Stimulated activated CD8-positive, alpha-beta memory T cell treated with anti-CD3 and anti-CD28 coated beads, Interleukin-7, amount 100 ng/mL, for 24 hours (primary cell): ENCODE measurements at places on chromosomes 11 and 22.

DNA sequence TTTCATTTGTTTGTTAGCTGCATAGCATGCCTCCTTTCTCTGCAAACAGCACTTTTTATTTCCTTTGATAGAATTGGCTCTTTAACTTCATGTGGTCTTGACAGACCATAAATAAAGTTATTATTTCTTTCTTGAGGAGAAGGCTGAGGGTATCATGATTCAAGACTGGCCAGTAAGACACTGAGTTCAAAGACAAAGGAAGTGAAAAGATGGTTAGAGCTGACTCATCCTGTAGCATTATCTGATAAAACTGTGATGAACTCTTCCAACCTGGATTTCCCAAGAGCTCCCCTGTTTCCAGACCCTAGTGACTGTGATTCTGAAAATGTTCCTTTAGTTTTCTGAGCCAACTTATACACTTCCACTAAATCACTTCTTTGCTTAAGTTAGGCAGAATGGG lies 179.3 kb upstream of the FAT3 start:
- no peak for DNase-seq

DNA sequence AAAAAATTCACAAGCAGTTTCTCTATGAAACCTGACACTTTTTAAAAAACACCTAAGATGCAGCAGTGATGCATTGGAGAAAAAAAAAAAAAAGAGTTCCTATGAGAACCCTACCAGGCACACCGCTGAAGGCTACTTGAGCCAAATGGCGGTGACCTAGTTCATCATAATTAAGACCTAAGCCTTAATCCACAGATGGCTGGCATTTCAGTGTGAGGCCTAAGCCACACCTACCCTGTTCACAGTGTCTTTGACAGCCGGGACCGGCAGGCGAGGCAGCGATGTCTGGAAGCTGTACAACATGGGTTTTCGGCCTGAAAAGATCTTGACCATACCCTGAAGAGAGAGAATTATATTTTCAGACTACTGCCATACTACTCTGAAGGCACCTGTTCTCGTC lies 38.0 kb downstream of the CPT1A start:
- DNase-seq: no peak

DNA sequence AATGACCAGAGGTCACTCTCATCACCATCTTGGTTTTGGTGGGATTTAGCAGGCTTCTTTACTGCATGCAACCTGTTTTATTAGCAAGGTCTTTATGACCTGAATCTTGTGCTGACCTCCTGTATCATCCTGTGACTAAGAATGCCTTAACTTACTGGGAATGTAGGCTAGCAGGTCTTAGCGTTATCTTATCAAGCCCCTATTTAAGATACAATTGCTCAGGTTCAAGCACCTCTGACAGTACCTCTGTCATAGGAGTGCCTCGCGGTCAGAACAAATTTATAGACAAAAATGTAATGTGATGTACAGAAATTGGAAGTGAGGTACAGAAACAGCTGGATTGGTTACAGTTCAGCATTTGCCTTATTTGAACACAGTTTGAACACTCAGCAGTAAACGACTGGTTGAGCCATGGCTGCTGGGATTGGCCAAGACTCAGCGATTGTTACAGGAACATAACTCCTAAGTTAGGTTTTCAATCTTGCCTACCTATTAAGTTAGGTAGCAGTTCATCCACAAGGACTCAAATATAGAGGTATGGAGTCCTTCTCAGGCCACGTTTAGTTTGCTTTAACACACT lies 16.1 kb upstream of the TMEM123 start:
- no peak for DNase-seq

- no peak for DNase-seq
These were observed 621.1 kb downstream of the OPCML start for GRCh38 chr11:132911186-132911585.

- DNase-seq: no peak
These were observed 45.5 kb downstream of the PIWIL3 start for GRCh38 chr22:24728790-24729637.

DNA sequence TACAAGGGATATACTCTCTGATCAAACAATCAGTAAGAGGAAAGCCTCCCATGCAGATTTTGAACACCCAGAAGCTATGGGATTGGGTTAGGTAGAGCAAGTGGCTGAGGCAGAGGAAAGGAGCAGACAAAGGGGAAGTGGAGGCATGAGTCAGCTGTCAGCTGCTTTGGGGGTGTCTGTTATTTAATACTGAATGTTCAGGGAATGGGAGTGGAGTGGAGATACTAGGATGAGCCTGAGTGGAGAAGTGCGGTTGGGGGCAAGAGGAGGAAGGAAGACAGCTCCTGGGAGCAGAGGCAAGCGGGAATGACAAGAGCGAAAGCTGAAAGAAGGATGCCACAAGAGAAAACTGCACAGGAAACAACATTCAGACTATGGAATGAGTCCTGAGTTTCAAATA lies 22.7 kb upstream of the TMPRSS5 start:
- no peak for DNase-seq

GRCh38 chr11:68186061-68186460 lies 27.0 kb downstream of the KMT5B start:
- no peak for DNase-seq
